ENCODE measurements at places on chromosomes 12 and 14. TPM values are rescaled to one million over a fixed set of nuclear protein-coding genes. Genes with fewer than 3 reads are reported as not detected.

The DNAAF2 gene
- 17.2 TPM for polyA plus RNA-seq

The SSPN gene
- not detected for polyA plus RNA-seq

The KRT83 gene
- polyA plus RNA-seq: not detected

DNA sequence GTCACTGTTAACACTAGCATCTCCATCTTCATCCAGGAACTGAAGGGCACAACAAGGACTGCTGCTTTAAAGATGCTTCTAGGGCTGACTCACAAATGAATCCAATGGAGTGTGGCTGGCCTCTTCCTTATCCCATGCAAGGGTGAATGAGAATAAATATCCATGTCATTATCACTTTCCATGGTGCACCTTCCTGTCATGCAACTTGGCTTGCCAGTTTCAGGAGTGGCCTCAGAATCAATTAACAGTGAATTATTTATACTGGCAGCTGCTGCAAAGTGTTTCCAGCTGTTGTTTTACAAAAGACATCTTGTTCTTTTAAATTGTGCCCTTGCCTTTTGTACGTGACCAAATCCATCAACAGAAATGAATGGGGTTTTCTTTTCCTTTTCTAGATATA is 499.3 kb upstream of the TMEM132C start:
- DNase-seq: no peak

The DPPA3 gene
- polyA plus RNA-seq: not detected
